Activated CD4-positive, CD25-positive, alpha-beta regulatory T cell treated with anti-CD3 and anti-CD28 coated beads, Interleukin-2, amount 50 U/mL, for 72 hours (primary cell): ENCODE measurements at places on chromosomes 5 and 9.

DNA sequence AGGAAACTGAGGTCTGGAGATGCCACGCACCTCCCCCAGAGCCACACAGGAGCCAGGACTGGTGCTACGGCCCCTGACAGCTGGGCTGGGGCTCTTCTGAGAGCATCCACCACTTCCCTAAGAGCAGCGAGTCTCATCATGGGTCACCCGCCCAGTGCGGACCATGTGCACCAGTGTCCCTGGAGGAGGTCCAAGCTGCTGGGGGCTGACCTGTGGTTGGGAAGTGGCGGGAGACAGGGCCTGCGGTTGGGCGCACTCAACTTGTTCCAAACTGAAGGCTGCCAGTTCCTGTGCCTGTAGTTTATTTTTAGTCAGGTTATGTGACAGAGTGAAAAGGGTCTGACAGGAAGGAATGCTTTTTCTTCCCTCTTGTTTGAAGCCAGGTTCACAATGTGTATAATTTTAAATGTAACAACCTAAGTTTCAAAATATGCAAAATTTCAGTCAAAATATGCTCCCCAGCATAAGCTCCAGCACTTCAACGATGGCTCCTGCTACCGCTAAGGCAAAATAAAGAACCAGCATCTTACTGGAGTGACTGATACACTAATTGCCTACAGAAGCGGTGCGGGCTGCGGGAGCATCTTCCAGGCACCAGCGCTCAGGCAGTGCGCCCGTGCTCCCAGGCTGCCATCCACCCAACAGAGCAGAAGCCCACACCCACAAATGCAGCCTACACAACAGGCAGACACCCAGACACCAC lies 14.8 kb downstream of the BARHL1 start:
- no peak for DNase-seq

DNA sequence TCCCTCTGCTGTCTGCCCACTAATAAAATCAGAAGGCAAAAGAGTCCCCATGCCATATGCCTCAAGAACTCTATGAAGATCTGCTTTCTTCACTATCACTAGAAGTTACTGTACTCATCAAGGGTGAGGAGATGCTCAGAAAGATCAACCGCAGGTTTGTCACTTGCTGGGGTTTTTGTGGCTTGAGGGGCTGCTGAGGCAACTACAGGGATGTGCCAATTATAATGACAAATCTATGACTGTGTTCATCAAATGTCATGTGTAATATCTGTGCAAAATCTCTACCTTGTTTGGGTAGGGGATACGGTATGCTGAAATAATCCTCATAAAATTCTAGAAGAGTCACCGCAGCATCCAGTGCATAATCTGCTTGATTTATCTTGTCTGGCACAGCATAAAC lies 13.0 kb downstream of the ERAP1 start:
- DNase-seq, result no peak

DNA sequence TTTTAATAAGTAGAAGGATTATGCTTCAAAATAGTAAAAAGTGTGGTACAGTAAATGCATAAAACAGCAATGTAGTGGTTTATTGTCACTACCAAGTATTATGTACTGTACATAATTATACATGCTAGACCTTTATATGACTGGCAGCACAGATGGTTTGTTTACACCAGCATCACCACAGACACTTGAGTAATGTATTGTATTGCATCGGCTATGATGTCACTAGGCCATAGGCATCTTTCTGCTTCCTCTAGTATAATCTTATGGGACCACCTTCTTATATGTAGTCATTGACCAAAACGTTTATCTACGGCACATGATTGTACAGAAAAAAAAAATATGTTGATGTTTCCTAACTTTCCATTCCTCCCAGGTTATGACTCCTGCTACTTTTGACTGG lies 31.9 kb upstream of the SSBP2 start:
- DNase-seq, result no peak

GRCh38 chr9:28887188-28887884 lies 1314.1 kb upstream of the C9orf72 start:
- DNase-seq, result no peak

- DNase-seq, result no peak
Measured at GRCh38 chr9:112005939-112006338, 109.3 kb downstream of the UGCG start.

GRCh38 chr5:132472431-132472830 lies 18.1 kb downstream of the IRF1 start:
- DNase-seq, result no peak

DNA sequence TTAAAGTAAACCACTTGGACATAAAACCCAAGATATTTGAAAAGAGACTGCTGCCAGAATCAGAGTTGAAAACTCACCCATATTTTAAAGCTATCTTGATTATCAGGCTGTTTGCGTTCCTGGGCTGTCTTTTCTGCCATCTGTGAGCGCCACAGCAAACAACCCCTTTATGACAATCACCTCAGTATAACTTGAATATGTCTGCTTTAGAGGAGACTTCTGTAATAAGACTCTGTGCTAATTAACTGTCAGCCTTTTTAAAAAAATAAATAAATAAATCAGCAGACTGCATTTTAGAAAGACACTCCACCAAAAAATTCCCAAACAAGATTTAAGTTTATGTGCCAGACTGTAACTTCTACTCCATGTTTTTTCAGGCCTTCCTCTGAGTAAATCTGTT lies 375.7 kb upstream of the CCNH start:
- DNase-seq, result no peak

GRCh38 chr5:15560421-15560820 lies 60.4 kb downstream of the FBXL7 start:
- DNase-seq, result no peak

DNA sequence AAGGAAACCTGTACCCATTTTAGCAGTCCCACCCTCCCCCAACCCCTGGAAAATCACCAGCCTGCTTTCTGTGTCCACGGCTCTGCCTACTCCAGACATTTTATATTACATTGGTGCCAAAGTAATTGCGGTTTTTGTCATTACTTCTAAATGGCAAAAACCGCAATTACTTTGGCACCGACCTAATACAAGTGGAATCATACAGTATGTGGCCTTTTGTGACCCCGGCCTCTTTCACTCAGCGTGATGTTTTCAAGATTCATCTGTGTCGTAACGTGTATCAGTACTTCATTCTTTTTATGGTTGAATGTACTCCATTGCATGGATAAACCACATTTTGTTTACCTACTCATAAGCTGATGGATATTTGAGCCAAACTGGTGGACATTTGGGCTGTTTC lies 9.7 kb upstream of the ORM1 start:
- no peak for DNase-seq

- DNase-seq, result no peak
Measured at GRCh38 chr5:76371960-76372322, 31.1 kb upstream of the IQGAP2 start.

- no peak for DNase-seq
Measured at GRCh38 chr9:20476912-20477521, 145.3 kb downstream of the MLLT3 start.

DNA sequence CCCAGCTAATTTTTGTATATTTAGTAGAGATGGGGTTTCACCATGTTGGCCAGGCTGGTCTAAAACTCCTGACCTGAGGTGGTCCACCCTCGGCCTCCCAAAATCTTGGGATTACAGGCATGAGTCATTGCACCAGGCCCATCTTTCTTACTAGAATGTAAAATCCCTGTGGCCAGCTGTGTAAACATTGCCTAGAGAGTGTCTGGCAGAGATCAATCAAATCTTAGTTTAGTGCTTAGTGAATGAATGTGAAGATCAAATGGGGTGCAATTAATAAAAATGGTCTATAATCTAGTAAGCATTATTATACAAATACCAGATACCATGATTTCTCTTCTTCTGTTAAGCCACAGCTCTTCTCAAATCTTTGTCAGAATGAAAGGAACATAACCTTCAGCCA lies 289.9 kb downstream of the KCTD16 start:
- DNase-seq, result no peak

GRCh38 chr9:88682431-88682831 lies 147.5 kb downstream of the NXNL2 start:
- no peak for DNase-seq

- no peak for DNase-seq
Measured at GRCh38 chr9:135489188-135489906, 9.8 kb downstream of the PPP1R26 start.

- peak; percentile 48 for DNase-seq
Measured at GRCh38 chr9:133701321-133701980, 36.7 kb downstream of the SARDH start.

DNA sequence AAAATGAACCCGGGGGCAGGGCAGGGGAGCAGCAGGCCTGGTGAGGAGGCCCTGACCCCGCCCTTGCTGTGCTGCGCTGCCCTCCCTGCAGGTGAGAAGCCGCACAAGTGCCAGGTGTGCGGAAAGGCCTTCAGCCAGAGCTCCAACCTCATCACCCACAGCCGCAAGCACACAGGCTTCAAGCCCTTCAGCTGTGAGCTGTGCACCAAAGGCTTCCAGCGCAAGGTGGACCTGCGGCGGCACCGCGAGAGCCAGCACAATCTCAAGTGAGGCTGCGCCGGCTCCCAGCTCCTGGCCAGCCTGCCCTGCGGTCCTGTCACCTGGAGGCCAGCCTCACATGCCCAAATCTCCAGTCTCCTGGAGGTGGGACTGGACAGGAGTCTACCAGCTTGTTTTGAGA lies 12.3 kb downstream of the GFI1B start:
- DNase-seq, result no peak

DNA sequence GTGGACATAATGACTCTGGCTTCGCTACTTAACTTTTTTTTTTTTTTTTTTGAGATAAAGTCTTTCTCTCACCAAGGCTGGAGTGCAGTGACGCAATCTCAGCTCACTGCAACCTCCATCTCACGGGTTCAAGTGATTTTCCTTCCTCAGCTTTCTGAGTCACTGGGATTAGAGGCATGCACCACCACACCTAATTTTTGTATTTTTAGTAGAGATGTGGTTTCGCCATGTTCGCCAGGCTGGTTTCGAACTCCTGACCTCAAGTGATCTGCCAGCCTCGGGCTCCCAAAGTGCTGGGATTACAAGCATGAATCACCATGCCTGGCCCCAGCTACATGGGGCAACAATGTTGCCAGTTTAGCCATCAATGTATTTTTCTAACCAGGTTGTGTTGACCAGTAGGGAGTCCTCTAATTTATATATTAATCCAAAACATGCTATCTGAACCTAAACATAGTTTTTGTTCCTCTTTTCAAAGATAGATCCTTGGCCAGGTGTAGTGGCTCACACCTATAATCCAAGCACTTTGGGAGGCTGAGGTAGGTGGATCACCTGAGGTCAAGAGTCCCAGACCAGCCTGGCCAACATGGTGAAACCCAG lies 120.3 kb upstream of the LHFPL2 start:
- no peak for DNase-seq

- DNase-seq, result no peak
Measured at GRCh38 chr5:142325725-142326479, 1.1 kb upstream of the SPRY4 start.

GRCh38 chr5:41736641-41737040 lies 133.6 kb downstream of the OXCT1 start:
- no peak for DNase-seq

DNA sequence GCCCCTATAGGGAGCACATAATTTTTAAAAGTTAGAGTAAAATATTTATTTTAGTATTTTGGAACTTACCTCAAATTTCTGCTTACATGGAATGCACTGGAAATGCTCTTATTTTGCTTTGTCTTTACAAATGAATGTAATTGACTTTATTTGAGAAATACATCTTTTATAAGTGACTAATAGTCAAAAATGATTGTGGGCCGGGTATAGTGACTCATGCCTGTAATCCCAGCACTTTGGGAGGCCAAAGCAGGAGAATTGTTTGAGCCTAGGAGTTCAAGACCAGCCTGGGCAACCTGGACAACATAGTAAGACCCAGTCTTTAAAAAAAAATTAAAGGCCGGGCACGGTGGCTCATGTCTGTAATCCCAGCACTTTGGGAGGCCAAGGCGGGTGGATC lies 5.8 kb downstream of the HMGCR start:
- DNase-seq, result no peak

- DNase-seq, result no peak
Measured at GRCh38 chr5:79076819-79077218, 7.3 kb downstream of the BHMT2 start.

DNA sequence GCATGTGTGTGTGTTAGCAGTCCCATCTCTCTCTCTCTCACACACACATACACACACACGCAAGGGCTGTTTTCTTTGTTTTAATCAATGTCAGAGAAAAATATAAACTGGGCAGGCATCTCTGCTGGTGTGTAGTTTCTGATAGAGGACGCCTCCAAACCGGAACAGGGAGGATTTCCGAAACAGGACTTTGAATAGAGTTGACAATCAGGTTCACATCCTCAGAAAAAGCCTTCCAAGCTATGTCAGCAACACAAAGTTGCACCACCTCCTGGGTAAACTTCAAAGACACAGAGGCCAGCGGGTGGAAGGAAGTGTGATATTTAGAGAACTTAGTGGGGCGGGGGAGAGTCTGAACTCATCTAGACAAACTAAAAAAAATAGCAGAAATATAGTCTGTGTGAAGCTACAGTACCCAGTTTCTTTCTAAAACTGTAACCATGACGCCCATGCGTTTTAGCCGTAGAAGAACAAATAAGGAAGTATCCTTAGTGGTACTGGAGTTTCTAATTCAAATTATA lies 1.2 kb downstream of the ST8SIA4 start:
- DNase-seq, result peak; percentile 43

GRCh38 chr9:30935730-30936129 lies 1448.7 kb upstream of the ACO1 start:
- no peak for DNase-seq

DNA sequence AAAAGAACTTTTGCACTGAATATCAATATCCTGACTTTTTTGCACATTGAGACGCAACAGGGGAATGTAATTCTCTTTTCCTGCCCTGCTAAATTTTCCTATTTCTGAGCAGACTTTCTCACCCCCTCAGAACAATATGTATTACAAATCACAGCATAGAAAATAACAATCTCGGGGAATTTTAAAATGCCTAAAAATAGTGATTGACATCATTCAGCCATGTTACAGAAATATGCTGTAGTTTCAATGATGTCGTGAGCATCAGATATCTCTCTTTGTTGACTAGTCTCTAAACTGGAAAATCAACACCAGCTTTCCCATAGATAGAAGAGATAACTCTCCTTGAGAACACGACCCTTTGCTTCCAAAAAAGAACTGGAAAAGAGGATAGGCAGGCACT lies 166.7 kb downstream of the ZDHHC21 start:
- no peak for DNase-seq

DNA sequence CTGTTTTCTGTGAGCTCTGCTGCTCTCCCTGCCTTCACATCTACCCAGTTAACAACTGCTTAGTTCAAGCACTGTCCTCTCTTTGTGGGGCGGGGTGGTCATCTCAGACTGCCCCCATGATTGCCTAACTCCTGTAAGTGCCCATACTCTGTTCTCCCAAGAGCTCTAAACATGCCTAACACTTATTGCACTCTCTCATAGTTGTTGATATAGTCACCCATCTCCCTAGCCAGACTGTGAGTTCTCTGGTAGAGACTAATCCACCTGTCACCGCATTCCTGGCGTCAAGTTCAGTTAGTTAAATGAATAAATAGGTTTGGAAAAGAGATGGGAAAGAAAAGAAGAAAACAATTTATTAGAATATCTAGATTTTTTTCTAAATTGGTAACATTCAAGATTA lies 18.3 kb upstream of the MUSK start:
- no peak for DNase-seq

GRCh38 chr9:16337322-16338029 lies 533.0 kb downstream of the BNC2 start:
- no peak for DNase-seq

- no peak for DNase-seq
Measured at GRCh38 chr9:99489060-99489413, 267.0 kb downstream of the SEC61B start.

- DNase-seq, result no peak
Measured at GRCh38 chr5:141630570-141631140, 6.0 kb downstream of the HDAC3 start.
